Activated naive CD4-positive, alpha-beta T cell (primary cell): ENCODE measurements at places on chromosomes 2 and 18.

DNA sequence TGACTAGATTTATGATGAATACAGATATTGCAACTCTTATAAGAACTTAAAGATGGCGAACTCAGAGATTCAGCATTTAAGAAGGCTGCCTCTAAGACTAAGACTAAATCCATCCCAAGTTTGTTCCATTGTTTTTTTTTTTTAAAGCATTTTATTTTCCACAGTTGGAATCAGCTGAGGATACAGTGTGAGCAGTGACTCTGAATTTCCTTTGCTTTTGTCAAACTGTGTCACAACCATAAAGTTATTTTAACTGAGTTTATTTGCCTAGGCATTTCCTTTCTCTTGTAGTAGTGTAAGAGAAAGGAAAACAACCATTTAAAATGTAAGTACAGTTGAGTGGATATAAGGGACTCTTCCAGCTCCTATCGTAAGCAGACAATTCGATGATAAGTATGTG is 63.9 kb downstream of the ZEB2 start:
- no peak for DNase-seq

- DNase-seq: no peak
Measured at GRCh38 chr2:6054161-6054671, 362.0 kb downstream of the SOX11 start.

- no peak for DNase-seq
Measured at GRCh38 chr18:20971886-20972267, 139.7 kb downstream of the ROCK1 start.

- DNase-seq: no peak
Measured at GRCh38 chr2:109062145-109062858, 66.7 kb upstream of the SH3RF3 start.

DNA sequence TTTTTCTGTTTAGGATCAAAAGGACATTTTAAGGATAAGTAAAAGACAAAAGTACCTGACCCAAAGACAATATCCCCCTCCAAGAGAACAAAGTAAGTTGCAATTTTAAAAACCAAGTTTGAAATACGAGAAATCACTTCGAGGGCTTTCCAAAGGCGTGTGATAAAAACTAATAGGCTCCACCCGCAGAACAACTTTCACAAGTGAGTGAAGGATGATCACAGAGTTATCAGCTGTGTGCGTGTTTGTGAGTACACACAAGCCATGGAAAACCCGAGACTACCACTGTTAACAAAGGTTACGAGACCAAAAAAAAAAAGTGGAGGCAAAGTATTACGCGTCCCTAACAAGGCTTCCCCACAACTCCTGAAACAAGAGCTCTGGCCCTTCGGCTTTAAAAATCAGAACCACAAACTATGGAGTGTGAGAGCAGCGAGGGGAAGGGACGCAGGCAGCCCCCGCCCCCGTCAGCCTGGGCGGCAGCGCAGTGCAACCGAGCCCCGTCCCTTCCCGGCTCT is 719 bp downstream of the SMAD2 start:
- no peak for DNase-seq

DNA sequence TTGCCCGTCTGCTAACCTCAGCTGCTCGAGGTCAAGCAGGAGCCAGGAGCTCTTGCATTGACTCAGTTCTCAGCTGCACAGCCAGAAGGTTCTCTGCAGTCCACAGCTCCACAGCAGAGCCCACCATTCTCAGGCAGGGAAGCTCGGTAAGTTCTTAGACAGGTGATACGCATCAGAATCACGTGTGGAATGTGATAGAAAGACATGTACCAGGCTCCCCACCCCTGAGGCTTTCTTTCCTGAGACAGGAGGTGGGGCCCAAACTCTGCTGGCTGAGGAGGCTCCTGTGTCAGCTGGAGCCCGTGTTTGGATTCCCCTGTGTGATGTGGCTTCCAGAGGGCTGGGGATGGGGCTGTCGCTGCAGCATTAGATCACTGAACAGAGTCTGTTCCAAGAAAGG is 28.0 kb downstream of the DIPK1C start:
- no peak for DNase-seq

DNA sequence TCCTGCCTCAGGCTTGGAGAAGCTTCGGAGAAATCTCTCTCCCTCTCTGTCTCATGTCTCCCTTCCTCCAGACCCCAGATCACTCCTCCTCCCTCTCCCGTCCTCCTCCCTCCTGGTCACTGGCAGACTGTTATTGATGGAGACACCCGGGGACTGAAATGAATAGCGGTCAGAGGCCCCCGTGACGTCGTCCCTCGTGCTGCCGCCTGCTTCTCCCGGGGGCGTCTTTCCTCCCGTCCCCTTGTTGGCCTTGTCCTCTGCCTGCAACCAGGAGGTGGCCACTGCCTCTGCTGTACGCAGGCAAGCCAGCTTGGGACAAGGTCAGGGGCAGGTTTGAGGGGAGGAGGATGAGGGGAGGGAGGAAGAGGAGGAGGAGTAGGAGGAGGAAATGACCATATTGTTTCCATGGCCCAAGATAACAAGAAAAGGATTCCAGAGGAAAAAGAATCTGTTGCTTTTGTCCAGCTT is 78.2 kb downstream of the CELF4 start:
- no peak for DNase-seq

DNA sequence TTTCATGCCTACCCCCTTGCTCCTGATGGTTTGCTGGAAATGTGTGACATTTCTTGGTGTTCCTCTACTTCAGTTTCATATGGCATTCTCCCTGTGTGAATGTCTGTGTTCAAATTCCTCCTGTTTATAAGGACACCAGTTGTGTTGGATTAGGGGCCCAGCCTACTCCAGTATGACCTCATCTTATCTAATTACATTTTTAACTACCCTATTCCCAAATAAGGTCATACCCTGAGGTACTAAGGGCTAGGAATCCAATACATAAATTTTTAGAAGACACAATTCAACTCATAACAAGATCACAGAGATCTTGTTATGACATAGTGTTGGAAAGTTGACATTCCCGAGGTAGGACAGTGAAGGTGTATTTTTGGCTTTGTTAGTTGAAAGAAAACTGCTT is 5.5 kb downstream of the FAM210A start:
- DNase-seq: no peak

- DNase-seq: no peak
Measured at GRCh38 chr2:65013776-65014175, 24.6 kb downstream of the SLC1A4 start.

GRCh38 chr2:64914735-64915509 is 74.3 kb upstream of the SLC1A4 start:
- no peak for DNase-seq

GRCh38 chr18:3715231-3716080 is 265.5 kb downstream of the TGIF1 start:
- DNase-seq: no peak

DNA sequence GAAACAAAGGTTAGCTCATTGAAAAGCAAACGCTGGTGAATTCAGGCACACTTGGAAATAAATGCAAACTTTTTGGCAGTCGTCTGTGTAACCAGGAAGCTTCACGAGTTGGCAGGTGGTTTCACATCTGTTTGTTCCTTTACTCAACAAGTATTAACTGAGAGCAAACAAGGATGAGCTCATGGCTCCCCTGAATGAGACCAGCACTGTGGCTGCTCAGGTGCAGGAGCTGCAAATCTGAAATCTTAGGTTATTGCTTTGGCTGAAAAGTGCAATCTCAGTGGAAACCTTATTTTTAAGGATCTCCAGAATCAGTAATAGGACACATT is 46.3 kb downstream of the SH3RF3 start:
- no peak for DNase-seq

- DNase-seq: no peak
Measured at GRCh38 chr18:30676053-30676480, 366.5 kb downstream of the DSC3 start.

DNA sequence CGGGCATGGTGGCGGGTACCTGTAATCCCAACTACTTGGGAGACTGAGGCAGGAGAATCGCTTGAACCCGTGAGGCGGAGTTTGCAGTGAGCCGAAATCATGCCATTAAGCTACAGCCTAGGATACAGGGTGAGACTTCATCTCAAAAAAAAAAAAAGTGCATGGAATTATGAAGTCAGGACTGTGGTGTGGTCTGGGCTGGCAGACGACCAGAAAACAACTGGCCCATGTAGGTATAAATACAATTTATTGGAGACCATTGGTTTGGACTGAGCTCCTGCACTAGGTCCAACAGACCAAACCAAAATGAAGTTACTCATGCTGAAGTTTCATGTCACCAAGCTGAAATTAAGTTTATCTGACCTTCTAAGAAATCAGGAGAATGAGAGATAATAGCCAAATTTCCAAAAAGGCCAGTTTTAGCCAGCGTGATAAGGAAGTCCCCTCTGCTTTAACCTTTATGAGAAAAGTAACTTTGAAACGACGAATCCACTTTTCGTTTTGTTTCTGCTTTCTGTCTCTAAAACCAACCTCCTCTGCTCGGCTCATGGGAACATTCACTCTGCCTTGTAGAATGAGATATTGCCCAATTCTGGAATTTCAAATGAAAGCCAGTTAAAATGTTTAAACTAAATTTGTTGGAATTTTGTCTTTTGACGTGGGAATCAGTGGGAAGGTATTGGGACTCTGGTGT is 17.7 kb upstream of the RAB10 start:
- no peak for DNase-seq

DNA sequence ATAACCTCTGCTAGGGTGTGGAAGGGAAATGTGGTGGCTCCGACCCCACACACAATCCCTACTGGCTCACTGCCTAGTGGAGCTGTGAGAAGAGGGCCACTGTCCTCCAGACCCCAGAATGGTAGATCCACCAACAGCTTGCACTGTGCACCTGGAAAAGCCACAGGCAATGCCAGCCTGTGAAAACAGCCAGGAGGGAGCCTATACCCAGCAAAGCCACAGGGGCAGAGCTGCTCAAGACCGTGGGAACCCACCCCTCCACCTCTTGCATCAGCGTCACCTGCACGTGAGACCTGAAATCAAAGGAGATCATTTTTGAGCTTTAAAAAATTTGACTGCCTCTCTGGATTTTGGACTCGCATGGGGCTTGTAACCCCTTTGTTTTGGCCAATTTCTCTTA is 249.0 kb upstream of the CDH2 start:
- DNase-seq: no peak

- no peak for DNase-seq
Measured at GRCh38 chr2:147051248-147051647, 793.6 kb upstream of the ACVR2A start.

- DNase-seq: no peak
Measured at GRCh38 chr2:88019985-88020384, 3.6 kb upstream of the RNU2-63P start.

DNA sequence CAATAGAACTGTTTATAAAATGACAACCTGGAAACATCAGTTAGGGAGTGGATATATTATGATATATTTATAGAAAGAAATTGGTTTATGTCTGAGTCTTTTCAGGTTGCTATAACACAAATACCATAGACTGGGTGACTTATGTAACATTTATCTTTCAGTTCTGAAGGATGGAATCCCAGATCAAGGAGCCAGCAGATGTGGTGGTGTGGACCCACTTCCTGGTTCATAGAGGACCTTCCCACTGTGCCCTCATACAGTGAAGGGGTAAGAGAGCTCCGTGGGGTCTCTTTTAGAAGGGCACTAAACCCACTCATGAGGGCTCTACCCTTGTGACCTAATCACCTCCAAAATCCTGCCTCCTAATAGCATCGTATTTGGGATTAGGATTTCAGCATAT is 86.7 kb downstream of the BCL2 start:
- DNase-seq: no peak

DNA sequence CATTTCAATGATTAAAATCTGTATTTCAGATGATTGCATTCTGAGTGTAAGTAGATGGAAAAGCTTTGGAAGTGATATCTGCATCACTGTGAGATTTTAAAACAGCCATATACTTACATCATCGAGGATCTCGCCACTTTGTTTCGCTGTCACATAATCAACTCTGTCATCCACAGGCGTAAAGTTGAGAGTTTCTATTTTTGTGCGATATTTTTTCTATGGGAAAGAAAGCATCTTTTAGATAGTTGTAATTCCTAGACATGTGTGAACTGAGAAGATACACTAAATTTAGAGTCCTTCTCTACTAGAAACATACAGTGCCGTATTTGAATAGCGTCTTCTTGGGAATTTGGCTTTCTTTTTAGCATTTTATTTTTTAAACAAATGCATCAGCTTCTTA is 158.8 kb downstream of the RIF1 start:
- no peak for DNase-seq

DNA sequence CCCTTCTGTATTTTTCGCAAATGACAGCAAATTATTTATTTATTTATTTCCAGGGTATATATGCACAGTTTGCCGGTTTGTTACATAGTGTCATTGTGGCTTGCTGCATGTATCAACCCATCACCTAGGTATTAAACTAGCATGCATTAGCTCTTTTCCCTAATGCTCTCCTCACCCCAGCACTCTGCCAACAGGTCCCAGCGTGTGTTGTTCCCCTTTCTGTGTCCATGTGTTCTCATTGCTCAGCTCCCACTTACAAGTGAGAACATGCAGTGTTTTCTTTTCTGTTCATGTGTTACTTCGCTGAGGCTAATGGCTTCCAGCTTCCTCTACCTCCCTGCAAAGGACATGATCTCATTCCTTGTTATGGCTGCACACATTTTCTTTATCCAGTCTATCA is 592.3 kb downstream of the TRIB2 start:
- DNase-seq: no peak

DNA sequence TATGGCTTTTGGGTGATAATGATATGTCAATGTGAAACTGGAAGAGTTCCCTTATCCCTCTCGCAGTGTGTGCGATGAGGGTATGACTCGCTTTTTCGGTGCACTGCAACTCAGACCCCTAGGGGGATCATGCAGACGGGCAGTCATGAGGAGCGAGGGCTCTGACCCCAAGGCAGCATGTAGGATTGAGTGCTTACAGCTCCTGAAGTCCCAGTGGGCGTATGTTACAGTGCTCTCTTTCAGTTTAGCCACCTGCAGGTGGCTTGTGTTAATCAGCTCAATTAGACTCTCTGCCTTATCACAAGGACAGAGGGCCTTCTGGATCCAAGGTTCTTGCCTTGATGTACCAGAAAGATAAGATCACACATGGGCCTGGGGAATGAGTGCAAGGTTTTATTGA is 1269.9 kb upstream of the GYPC start:
- no peak for DNase-seq

GRCh38 chr18:53909668-53910067 is 314.8 kb downstream of the MBD2 start:
- no peak for DNase-seq

DNA sequence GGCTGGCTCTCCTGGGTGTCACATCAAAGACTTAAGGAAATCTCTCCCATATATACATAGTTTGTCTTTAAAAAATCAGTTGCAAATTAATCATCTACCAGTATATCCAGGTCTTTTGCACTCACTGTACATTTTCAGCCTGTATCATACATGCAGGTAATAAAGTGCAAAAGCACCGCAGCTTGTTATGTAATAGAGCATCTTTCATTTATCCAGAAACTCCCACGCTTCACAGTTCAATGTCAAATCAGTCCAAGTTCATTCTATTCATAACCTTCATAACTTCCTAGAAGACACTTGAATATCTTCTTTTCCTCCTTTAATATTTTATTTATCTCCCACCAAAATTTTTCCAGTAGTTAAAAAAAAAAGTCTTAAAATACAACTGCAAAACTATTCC is 89.6 kb upstream of the KCTD1 start:
- DNase-seq: no peak

GRCh38 chr2:16382451-16382850 is 283.2 kb downstream of the CYRIA start:
- DNase-seq: no peak

GRCh38 chr18:11368020-11368419 is 218.7 kb upstream of the PIEZO2 start:
- DNase-seq: no peak
